Astrocyte of the hippocampus (primary cell): ENCODE measurements at places on chromosomes 13 and 19.

- no peak for DNase-seq
Measured at GRCh38 chr19:33345163-33345562, 28.3 kb upstream of the CEBPG start.

- DNase-seq: no peak
Measured at GRCh38 chr13:84668637-84669036, 786.4 kb upstream of the SLITRK1 start.

DNA sequence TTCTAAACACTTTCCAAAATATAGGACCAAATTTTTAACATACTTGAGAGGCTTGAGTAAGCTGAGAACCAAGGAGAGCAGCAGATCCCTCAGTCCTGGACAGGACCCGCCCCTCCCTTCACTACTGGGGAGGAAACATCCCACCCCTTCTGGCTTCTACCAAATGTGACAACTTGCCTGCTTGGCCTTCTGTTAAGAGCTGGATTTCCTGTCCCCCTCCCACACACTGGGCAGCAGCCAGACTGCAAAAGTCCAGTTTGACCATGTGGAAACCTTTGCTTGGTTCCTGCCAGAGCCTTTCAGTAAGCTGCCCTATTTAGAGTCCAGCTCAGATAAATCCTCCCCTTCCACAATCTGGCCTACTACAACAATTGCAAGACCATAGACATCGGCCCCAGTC, 84.3 kb downstream of the FGF14 start:
- peak; percentile 18 for DNase-seq

GRCh38 chr13:40539576-40540327, 126.7 kb downstream of the FOXO1 start:
- DNase-seq: no peak
